Neuronal stem cell (in vitro differentiated cells): ENCODE measurements at places on chromosomes 13 and 19.

GRCh38 chr19:58409010-58409790 is 751 bp downstream of the ZNF584 start:
- no peak for DNase-seq

GRCh38 chr19:48933382-48933932 is at the start of gene DHDH:
Gene DHDH, plus strand, starts transcription at chr19:48933699. Its CDS starts 23 bp downstream, at chr19:48933722.
- peak; percentile 80 for DNase-seq

GRCh38 chr13:65555962-65556361 is 1674.2 kb downstream of the PCDH9 start:
- DNase-seq = no peak

GRCh38 chr19:55354698-55355212 is at the start of gene COX6B2:
Gene COX6B2, minus strand, starts transcription at chr19:55354719. Its CDS starts 198 bp downstream, at chr19:55354521.
- no peak for DNase-seq

GRCh38 chr13:21240586-21240985 is 64.1 kb downstream of the MRPL57 start:
- no peak for DNase-seq

- no peak for DNase-seq
Observed at GRCh38 chr19:2603334-2603733, 99.2 kb downstream of the GNG7 start.

DNA sequence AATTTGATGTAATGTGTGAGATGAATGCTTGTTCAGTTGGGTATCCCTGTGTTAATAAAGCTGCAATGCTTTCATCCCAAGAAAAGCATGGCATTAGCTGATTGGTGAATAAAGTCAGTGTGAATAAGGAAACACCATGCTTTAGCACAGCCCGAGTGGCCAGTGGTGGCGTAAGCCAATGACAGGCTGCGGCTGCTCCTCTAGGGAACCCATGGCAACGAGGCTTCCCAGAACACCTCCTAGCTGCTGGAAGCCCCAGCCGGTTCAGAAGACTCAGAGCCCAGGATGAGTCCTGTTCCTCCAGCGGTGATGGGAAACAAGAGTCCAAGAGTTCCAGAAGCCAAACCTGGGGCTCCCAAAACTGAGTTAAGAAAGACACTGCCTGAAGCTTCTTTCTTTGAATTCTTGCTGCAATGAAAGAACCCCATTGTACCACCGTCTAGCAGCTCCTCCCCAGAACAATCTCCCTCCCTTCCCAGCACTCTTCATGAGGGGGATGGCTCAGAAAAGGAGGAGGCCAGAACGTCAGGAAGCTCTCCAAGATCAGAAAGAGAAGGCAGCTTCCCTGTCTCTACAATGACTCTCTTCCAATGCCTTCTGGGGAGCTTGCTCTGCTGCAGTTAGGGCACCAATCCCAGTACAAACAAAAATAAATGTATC is 58.2 kb downstream of the TSHZ3 start:
- no peak for DNase-seq

- no peak for DNase-seq
Observed at GRCh38 chr19:53521373-53522202, 16.4 kb upstream of the ZNF331 start.

- no peak for DNase-seq
Observed at GRCh38 chr19:35340431-35340830, 7.3 kb upstream of the FFAR1 start.

DNA sequence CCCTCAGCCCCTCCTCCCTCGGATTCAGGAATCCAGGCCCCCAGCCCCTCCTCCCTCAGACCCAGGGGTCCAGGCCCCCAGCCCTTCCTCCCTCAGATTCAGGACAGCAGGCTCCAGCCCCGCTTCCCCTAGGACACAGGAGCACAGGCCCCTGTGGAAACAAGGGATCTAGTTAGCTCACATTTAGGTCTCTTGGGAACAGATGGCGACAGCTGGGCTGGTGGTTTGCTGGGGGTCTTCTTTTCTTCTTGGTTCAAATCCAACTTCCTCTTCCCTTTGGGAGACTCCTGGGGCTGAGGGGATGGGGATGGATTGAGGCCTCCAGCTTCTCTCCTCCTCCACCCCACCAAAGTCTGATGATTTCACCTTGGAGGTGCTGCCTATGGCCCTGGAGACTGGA is 19.6 kb downstream of the ZNF575 start:
- no peak for DNase-seq

- DNase-seq = no peak
Observed at GRCh38 chr13:111519490-111520170, 199.2 kb downstream of the TEX29 start.

DNA sequence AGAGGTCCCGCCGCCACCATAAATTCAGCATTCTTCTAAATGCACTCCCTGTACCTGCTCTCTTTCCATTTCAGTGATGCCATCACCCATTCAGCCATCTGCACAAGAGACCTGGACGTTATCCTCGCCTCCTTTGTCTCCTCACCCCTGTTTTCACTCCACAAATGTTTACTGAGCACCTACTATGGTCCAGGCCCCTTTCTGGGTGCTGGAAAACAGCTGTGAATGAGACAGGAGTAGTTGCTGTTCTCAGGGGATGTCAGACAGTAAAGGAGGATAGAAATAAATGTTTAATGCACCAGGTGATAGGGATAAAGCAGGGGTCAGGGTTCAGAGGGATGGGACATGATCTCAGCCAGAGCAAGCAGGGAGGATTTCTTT is 3.3 kb downstream of the AP1M1 start:
- DNase-seq = no peak

DNA sequence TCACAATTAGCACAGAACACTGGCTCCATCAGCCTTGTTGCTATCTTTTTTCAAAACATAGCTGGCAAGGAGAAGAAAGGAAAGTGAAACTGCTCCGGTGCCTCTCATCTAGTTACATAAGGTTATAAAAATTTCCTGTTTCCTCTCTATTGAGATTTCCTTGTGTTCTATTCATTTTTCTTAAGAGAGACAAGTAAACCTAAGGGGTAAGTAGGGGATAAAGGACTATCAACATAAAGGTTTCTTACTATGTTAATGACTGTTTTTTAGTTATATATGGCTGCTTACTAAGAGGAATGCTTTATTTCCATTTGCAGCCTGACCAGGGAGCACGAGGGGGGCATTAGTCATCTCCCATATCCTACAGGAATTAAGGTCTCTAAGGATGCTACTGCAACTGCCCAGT is 73.2 kb upstream of the MLNR start:
- DNase-seq = no peak

DNA sequence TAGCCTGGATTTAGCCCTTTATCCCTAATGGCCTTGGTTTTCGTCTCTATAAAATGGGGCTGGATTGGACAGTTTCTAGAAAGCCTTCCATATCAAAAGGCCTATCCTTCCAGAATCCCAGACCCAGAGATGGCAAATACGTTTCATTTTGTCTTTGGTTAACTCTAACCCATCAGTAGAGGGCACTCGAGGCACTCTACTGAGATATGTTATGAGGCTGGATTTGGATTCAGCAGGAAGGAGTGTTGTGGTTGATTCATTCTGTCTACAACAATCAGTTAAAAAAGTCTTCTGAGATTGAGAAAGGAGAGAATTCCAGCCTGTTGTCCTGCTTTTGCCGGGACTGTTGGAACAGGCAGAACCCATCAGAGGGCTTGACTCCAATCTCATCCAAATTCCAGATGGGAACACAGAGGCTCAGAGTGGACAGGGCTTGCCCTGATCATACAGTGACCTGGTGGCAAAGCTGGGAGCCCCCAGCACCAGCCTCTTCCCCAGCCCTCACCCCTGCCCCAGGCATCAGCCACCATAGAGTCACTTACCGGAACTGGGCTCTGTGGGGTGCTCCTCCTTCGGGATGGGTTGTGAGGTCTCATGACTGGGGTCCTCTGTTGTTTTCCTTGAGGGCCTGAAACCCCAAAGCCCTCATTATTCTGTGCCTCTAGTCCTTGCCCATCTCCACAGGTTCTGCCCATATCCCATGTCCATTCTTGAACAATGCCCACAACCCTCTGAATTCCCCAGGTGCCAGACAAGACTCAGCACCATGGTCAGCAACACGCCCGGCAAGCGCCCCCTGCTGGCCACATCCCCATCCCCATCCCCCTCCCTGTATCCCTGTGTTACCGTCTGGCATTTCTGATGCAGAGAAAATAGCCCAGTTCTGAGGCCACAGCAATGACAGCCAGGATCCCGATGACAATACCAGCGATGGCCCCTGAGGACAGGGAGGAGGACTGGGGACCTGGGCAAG is 12.3 kb upstream of the ZNF180 start:
- no peak for DNase-seq

GRCh38 chr19:41462497-41462896 is 19.5 kb downstream of the ERICH4 start:
- no peak for DNase-seq
